Stimulated activated CD4-positive, alpha-beta T cell treated with anti-CD3 and anti-CD28 coated beads, Interleukin-1b, Interleukin-23, amount 100 ng/mL, for 24 hours (primary cell): ENCODE measurements at places on chromosomes 5 and 9.

GRCh38 chr5:131747180-131748105, 49.4 kb downstream of the FNIP1 start:
- DNase-seq, result no peak

GRCh38 chr5:58842852-58843251, 260.0 kb downstream of the RAB3C start:
- DNase-seq, result no peak

DNA sequence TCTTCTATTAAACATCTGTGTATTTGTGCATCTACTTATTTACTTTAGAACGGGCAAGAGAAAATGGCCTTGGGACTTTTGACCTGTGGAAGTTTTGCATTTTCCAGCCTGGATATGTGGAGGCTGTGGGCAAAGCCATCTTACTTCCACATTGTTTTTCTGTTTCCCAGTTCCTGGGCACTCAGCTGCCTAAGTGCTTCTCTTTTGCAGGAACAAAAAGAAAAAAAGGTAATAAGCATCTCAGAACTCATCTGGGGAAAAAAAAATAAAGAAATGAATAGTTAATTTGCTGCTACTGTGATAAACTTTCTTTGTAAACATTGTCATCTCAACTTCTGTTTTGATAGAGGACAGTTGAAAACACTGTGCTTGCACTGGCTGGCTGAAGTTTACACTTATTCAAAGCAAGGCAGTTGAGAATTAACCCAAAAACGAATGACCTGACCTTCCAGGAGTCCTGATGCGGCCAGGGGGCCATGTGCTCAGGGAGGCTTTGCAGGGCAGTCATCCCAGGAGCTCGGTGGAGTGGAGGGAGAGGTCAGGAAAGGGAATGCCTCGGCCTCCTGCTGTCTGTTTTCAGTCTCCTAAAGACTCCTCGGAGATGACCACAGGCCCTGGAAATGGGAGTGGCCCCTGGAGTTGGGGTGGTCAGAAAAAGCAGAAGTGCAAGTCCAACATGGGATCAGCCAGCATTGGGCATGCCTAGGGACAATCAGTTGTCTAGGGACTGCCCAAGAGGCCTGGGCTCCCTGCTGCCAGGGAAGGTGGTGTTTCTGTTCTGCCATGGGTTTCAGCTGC, 75.5 kb downstream of the RAI14 start:
- no peak for DNase-seq

- no peak for DNase-seq
Measured at GRCh38 chr5:84874196-84874595, 489.5 kb upstream of the EDIL3 start.

GRCh38 chr5:116892993-116893392, 318.4 kb upstream of the SEMA6A start:
- no peak for DNase-seq

GRCh38 chr5:98205691-98206461, 567.6 kb upstream of the RGMB start:
- no peak for DNase-seq

GRCh38 chr9:137784641-137785513, 92.7 kb upstream of the CACNA1B start:
- DNase-seq, result no peak
